ENCODE measurements at places on chromosomes 7 and 10.
A peak's percentile ranks its signal among the peaks of the same experiment; 100 is the strongest.

- no peak for DNase-seq
These were observed 489.2 kb downstream of the MDFIC start for GRCh38 chr7:115410972-115411686.

DNA sequence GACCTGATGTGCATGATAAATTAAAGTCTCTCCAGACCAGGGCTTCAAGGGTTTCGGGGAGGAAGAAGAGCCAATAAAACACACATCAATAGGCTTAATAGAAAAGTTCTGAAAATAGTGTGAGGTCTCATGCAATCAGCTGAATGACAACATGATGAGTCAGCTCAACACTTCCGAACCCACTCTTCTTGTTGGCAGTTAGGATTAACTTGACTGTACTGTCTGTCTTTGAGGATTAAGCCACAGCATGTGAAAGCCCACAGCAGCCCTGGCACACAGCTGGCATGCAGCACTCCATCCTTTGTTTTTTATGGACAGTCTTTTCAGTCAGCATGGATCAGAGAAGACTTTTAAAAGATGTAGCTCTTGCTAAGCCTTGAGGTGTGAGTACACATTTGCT, 526.9 kb upstream of the VSTM2A start:
- DNase-seq: no peak

- DNase-seq: no peak
These were observed 52.3 kb downstream of the MKI67 start for GRCh38 chr10:128073890-128074289.

DNA sequence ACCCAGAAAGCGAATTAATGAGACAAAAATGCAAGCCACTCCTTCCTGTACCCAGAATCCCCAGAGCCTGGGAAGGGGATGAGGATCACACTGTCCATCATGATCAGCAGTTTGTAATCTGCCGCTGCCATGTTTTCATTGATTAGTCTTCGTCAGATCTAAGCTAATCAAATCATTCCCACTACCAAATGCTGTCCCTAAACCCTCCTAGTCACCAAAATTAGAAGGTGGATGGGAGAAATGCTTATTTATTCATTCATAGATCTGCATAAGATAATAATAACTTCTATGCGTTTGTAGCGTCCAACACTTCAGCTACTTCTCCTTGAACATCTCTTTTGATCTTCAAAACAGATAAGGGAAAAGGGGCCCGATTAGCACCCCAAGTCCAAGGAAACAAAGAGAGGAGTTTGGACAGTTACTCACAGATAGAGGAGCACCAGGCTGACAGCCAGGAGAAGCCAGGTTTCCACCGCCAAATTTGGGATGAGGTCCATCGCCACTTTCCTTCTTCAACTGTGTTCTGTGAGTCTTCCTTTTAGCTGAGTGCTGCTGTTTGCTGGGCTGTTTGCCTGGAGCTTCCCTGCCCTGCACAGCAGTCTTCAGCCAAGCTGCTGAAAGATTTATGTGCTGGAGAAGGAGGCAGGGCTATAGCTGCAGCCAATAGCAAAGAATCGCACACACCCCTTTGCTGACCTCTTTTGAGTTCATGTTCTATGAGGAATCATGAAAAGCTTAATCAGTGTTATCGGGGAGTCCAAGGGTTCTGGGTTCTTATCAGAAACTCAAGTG, at the start of gene CYP3A5:
Gene CYP3A5 (minus strand): TSS at position 597 of the 792 bp plus-strand sequence. CDS start 100 bp downstream, at position 497.
- no peak for DNase-seq

- no peak for DNase-seq
These were observed 27.7 kb upstream of the TLX1 start for GRCh38 chr10:101103430-101103829.

- DNase-seq: no peak
These were observed 1.2 kb upstream of the TMEM243 start for GRCh38 chr7:87220734-87221215.

- no peak for DNase-seq
These were observed 138.8 kb downstream of the CELF2 start for GRCh38 chr10:11156480-11156879.

DNA sequence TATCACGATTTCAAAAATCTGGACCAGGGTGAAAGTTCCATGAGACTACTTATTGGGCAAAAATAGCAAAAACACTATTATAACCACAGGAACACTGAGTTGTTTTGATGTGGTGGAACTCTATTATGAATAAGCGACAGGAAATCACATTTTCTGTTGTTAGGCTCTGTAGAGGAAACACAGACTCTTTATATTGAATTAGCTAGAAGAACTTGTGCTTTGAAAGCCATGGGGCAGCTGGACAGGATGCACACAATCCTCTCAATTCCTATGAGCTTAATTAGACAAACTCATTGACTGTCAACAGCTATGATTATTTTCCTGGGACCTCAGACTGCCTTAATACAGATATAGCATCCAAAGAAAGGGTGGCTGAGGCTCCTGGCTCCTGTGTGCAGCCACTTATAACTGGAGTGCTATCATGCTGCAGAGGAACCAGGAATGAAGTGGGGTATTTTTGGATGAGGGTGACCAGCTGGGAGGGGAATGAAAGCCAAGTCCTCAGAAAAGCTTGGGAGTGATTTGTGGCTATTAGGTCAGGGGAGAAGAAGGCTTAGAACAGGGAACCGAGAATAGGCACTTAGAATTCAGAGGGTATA, 657.3 kb downstream of the TYW1 start:
- no peak for DNase-seq

GRCh38 chr7:133846203-133846945, 280.8 kb upstream of the LRGUK start:
- DNase-seq: no peak

- no peak for DNase-seq
These were observed 16.3 kb downstream of the CASD1 start for GRCh38 chr7:94525923-94526322.

- no peak for DNase-seq
These were observed 136.2 kb downstream of the VIPR2 start for GRCh38 chr7:159008417-159008816.

GRCh38 chr7:158029509-158029908, 558.1 kb downstream of the PTPRN2 start:
- no peak for DNase-seq

GRCh38 chr10:92751534-92751811, 61.7 kb downstream of the HHEX start:
- DNase-seq: no peak

- DNase-seq: no peak
These were observed 18.5 kb upstream of the SRGN start for GRCh38 chr10:69069090-69070042.

DNA sequence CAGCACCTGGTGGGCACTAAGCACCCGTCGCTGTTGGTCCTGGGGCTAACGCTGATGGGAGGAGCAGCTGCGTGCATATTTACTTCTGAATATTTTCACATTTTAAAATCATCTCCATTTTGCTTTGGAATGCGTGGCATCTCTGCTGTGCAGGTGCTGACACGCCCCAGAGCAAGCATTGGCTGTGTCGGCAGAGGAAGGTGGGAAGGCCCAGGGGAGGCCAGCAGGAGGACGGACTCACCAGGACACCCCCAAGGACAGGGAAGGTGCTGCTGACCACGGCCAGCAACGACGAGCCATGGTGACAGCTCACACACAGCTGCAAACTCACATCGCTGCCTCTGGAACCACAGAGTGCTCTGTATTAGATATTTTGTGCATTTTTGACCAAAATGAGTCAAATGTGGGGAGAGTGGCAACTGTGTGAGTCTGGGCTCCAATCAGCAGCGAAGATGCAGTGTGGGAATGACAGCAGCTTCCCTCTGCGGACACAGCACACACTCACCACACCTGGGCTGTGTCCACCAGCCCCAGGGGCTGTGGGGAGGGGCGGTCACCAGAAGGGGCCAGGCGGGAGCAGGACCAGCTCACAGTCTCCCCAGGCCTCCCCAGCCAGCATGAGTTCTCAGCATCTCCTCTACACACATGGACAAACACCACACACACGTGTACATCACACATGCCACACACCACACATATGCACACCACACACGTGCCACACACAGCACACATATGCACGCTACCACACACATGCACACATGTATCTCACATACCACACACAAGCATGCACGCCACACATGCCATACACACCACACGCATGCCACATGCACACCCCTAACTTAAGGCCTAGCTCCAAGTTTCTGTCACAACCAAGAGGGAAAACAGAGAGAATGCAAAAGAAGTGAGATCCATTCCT, 58.2 kb downstream of the PTPRN2 start:
- DNase-seq: no peak

DNA sequence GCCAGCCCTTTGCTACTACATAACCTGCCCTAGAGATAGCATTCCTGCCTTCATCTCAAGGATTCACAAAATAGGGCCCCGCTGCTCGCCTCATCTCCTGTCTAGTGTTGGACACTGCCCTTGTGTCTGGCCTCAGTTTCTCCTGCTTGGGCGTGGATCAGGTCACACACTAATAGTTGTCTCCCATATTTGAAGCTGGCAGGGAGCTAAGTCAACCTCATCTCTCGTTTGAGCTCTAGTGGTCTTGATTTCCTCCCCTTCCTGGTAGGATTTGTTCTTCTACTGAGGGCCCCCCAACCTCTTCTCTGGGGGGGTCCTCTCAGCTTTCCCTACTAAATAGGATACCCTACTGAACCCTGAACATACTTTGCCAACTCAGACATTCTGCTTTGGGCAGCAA, 42.2 kb downstream of the ADCYAP1R1 start:
- DNase-seq: no peak

- no peak for DNase-seq
These were observed 346.8 kb upstream of the MEOX2 start for GRCh38 chr7:16033233-16033632.

- no peak for DNase-seq
These were observed 34.8 kb downstream of the SVOPL start for GRCh38 chr7:138666385-138666784.

- no peak for DNase-seq
These were observed 145.4 kb downstream of the ATXN7L1 start for GRCh38 chr7:105731042-105731441.

GRCh38 chr7:66847879-66848790, 72.9 kb upstream of the TMEM248 start:
- no peak for DNase-seq

DNA sequence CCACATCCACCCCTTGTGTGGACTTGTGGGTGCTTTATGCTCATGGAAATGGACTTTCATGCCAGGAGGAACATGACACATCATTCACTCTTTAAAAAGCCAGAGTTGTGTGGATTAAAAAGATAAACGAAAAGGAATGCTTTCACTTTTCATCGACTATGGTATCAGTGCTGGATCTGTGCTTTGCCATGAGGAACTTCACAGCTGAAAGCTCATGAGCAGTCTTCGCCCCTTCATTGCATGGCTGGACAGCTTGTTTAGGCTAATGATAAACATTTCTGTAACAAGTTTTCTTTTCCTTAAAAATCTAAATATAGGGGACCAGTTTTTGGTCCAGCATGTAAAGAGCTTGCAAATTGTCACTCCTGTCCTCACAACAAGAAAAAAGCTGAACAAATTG, 173.6 kb upstream of the NPS start:
- DNase-seq: no peak

- DNase-seq: no peak
These were observed 6.9 kb upstream of the RGS10 start for GRCh38 chr10:119549247-119549999.

DNA sequence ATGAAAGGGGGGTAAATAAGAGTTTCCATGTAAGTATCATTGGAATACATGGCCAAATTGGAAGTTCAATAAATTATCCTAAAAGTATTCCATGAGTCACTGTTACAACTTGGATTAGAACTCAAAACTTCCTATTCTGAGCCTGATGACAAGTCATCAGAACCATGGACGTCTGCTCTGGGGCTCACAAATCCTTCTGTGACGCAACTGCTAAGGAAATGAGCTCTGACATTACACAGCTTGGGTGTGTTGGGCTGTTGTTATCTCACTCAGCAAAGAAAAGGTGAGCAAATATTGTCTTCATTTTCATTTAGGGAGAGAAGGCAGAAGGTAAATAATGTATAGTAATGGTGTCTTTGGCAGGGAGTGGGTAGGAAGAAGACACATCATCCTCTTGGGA, 214.8 kb upstream of the ADO start:
- no peak for DNase-seq

DNA sequence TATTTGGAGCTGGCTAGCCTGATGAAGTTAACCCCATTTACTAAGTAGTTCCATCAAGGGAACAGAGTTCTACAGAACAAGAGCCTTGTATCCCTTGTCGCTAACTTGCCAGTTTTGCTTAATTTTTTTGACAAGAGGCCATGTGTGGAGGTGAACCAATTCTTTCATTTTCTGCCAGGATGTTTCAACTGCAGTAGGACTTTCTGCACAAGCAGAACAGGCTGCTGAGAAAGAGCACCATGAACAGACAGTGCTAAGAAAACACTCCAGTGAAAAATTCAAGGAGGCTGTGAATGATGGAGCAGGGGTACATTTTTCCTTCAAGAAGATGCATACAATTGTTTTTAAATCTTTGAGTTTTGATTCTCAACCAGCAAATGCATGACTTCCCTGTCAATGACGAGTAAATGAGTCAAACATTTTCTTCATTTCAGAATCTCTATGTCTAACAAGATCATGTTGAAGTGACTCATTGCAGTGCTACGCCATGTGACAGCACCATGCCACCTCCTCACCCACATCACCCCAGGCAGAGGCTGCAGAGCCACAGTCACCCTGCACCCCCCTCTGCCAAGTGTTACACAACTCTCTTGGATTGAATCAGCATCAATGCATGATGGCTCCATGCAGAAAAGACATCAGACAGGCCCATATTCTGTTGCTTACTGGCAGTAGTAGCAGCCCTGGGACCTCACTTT, 193.1 kb downstream of the COBL start:
- DNase-seq: peak; percentile 72

DNA sequence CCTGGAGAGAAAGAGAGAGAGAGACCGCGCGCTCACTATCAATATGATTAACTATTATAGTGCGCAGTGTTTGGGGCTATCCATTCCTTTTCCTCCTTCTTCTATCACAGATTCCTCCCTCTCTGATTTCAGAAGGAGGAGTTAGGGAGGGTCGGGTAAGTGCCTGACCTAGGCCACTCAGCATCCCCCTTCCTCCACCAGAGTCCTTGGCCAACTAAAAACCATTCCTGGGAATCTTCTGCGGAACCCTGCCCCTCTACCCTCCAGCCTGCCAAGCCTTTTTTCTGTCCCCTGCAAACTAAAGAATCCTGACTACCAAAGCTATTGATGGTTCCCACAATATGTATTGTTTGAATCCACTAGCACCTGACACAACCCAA, 256.2 kb upstream of the NFE2L3 start:
- DNase-seq: no peak

Measured in BJ (cell line).